ENCODE measurements at places on chromosomes 12 and 14. TPM values are rescaled to one million over a fixed set of nuclear protein-coding genes. Genes with fewer than 3 reads are reported as not detected.

GRCh38 chr12:6764011-6764828 is 1.9 kb upstream of the PTMS start:
- DNase-seq: peak; percentile 79

DNA sequence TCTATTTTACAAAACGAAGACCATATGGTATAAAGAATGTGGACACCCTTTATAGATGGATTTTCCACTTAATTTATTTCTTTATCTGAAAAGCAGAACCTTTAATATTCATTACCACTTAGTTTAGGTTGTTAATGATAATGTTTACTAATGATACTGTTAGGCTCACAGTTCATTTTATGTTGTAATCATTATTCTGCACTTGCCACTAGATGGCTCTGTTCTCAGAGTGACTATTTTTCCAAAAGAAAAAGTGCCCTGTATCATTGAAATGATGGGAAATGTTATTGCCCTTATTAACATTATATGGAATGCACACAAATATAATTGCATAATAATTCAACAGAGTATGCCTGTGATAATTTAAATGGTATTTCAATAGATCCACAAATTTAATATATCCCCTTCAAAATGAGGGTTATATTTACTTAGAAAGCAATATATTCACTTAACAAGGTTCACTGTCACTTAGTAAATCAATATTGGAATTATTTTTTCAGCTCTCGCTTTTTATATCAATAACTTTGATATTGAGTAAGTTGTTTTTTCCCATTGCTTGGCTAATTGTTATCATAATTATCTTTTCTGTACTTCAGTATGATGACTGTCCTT is 95.7 kb downstream of the PDE3A start:
- DNase-seq: no peak

Gene C12orf60
- polyA plus RNA-seq: 2.0 TPM

Gene KLHDC1
- 2.0 TPM for polyA plus RNA-seq

Gene GDF3
- not detected for polyA plus RNA-seq
